Stimulated activated CD8-positive, alpha-beta memory T cell treated with anti-CD3 and anti-CD28 coated beads, Interleukin-15, amount 100 ng/mL, for 48 hours (primary cell): ENCODE measurements at places on chromosomes 5 and 9.

DNA sequence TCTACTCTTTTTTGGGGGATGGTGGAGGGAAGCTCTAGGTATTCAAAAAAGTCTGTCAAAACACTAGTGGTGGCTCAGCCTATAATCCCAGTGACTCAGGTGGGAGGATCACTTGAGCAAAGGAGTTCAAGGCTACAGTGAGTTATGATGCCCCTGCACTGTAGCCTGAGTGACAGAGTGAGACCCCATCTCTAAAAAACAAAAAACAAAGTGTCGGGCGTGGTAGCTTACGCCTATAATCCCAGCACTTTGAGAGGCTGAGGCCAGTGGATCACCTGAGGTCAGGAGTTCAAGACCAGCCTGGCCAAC lies 15.8 kb upstream of the SLC35D2 start:
- DNase-seq = no peak

DNA sequence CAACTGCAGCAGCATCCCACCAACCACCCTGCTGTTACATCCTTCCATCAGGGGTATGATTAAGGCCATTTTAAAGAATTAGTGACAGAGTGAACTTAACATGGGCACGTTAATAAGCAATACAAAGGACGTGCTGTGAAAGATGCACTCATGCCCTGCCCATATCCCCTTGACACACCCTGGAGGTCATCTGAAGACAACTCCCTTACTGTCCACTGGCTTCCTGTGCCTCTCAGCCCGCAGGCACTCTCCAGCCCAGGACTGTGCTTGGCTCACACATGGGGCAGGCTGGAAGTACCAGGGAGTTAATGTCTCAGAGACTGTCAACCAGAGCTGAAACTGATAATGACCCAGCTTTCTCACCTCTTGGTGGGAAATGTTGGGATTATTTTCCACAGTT lies 81.8 kb downstream of the TRIM36 start:
- no peak for DNase-seq

- DNase-seq = no peak
These were observed 65.0 kb upstream of the RAPGEF1 start for GRCh38 chr9:131804826-131805225.

- no peak for DNase-seq
These were observed 77.7 kb upstream of the IL17B start for GRCh38 chr5:149456597-149457392.

GRCh38 chr5:55173687-55174230 lies 782 bp upstream of the CDC20B start:
- DNase-seq = no peak

DNA sequence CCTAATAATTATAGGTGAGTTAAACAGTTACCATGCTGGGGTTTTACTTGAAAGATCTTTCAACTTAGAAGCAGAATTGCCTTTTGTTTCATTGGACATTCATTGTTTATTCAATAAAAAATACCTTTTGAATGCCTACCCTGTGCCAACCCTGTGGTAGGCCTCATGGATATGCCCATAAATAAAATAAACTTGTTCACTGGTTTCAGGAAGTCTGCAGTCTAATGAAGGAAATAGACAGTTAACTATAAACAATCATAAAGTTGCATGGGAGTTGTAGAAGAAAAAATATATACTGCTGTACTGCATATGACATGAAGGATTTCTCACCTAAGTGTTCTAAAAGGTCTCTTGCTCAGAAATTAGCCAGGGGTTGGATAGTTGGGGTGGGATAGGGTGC lies 5.3 kb upstream of the GPR21 start:
- no peak for DNase-seq

DNA sequence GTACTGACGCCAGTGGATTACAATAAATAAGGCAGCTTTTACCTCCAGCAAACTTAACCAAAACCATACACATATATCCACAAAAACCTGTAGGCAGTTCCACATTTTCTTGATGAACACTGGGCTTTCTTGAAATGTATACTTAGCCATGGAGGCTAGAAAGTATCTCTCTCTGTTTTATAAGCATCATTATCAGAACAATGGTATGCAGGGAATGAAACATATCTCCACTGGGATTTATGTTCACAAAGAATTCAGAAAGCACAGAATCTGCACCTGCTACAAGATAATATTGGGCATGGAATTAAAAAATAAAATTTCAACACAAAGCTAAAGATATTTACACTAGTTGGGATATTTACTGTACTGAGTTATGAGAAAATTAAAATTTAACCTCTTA lies 126.1 kb upstream of the RASA1 start:
- no peak for DNase-seq

- DNase-seq = no peak
These were observed 35.6 kb downstream of the ZNF474 start for GRCh38 chr5:122164831-122165558.

DNA sequence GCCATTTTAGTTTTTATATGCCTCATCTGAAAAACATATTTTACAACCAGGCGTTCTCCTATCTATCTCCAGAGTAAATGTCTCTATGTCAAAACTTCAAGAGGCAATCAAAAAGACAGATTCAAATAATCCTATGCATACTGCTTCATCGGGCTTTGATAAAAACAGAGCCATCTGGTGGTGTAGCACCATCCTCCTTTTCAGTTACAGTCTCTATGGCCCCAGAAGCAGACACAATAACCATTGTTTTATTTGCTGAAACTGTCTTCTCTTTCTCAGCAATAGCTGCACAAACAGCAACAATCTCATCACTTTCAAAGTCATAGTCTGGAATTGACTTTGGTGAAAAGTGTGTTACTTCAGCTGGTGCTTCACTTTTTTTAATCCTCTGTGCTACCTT lies 36.3 kb downstream of the PTGER4 start:
- DNase-seq = no peak

DNA sequence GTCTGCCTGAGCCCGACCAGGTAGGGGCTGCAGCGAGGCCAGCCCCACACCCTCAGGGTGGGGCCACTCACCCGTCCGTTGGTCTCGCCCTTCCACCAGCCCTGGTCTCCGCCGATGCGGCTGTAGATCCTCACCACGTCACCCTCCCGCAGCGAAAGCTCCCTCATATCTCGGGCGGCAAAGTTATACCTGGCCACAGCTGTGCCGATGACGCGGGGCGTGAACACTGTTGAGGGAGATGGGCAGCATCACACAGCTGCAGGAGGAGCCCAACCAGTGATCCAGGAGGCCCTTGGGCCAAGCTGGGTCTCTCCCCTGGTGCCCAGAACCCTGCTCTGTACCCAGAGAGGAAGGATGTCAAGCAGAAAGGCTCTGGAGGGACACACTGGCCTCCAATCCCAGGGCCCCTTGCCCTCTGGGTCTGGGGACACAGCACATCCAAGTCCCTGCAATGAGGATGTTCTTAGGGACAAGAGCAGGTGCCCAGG lies 30.3 kb upstream of the SARDH start:
- DNase-seq = no peak

DNA sequence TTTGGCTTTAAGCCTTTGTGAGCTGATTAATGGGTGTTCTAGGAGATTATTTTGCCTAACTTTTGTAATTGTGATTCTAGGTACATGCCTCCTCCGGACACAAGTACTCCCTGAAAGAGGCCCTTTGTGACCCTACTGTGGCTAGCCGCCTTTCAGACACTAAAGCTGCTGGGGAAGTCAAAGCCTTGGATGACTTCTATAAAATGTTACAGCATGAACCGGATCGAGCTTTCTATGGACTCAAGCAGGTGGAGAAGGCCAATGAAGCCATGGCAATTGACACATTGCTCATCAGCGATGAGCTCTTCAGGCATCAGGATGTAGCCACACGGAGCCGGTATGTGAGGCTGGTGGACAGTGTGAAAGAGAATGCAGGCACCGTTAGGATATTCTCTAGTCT lies 13.6 kb downstream of the ITGA1 start:
- no peak for DNase-seq

- no peak for DNase-seq
These were observed 459.1 kb downstream of the SPOCK1 start for GRCh38 chr5:137040024-137040423.

DNA sequence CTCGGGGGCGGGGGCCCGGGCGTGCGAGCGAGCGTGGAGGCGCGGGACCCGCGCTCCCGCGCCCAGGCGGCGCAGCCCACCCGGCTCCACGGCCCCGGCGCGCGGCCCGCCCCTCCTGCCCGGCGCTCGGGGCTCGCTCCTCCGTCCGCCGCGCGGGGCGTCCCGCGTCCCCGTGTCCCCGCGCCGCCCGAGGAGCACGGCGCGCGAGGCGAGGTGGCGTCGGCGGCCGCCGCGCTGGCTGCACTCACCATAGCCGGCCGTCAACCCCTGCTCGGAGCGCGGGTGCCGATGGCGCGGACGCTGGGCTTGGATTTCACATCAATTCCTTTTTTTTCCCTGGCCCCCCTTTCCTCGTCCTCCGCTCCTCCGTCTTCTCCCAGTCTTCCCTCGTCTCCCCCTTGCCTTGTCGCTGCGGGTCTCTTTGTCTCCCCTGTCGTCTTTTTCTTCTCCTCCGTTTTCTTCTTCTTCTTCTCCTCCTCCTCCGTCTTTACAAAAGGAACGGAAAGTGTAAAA lies 494 bp downstream of the PTCH1 start:
- no peak for DNase-seq

- DNase-seq = no peak
These were observed 194.0 kb downstream of the CRB2 start for GRCh38 chr9:123550012-123550411.
